ENCODE measurements at places on chromosomes 7 and 10. TPM values are rescaled to one million over a fixed set of nuclear protein-coding genes. Genes with fewer than 3 reads are reported as not detected.

The ADAP1 gene
- 12.4 TPM for total RNA-seq

The ASB4 gene
- total RNA-seq = not detected

The SORBS1 gene
- 0.56 TPM for total RNA-seq

The MACC1 gene
- 0.06 TPM for total RNA-seq

The TRIL gene
- total RNA-seq = not detected

The NUDT5 gene
- total RNA-seq = 90.1 TPM

The ABCB4 gene
- total RNA-seq = not detected

The SLC13A1 gene
- total RNA-seq = not detected

The SFRP5 gene
- not detected for total RNA-seq

The PDK4 gene
- total RNA-seq = not detected

All from activated CD4-positive, alpha-beta T cell treated with anti-CD3 and anti-CD28 coated beads, Interleukin-2, amount 10 ng/mL, durations not matched to agents 7 days and 5 days (primary cell).